Ovary (tissue), 10 donors: ENCODE measurements at places on chromosomes 3 and 15. TPM values are rescaled to one million over a fixed set of nuclear protein-coding genes. Genes with fewer than 3 reads are reported as not detected.

Gene SHC4
- polyA plus RNA-seq, result 0.38 TPM

Gene CHCHD6
- 8.5 TPM for polyA plus RNA-seq

Gene GTPBP8
- 13.0 TPM for polyA plus RNA-seq

Gene ALPK3
- polyA plus RNA-seq, result 0.62 TPM

Gene HHLA2
- 0.12 TPM for polyA plus RNA-seq

Gene ISLR2
- 0.27 TPM for polyA plus RNA-seq

Gene TBC1D21
- polyA plus RNA-seq, result not detected

Gene DAZL
- polyA plus RNA-seq, result not detected

Gene CLRN1
- not detected for polyA plus RNA-seq

Gene FAM81A
- 0.85 TPM for polyA plus RNA-seq

Gene MYZAP
- 11.3 TPM for polyA plus RNA-seq

Gene RTP4
- 4.6 TPM for polyA plus RNA-seq

Gene ADCY5
- 15.4 TPM for polyA plus RNA-seq

Gene NR2E3
- not detected for polyA plus RNA-seq

Gene ITIH4
- polyA plus RNA-seq, result 2.8 TPM

Gene HRG
- polyA plus RNA-seq, result not detected

Gene STRIT1
- not detected for polyA plus RNA-seq

Gene IGDCC3
- 0.47 TPM for polyA plus RNA-seq

Gene SYNPR
- polyA plus RNA-seq, result not detected

Gene ITGA11
- 34.5 TPM for polyA plus RNA-seq

Gene ZNF860
- 1.1 TPM for polyA plus RNA-seq

Gene SLC22A14
- 0.55 TPM for polyA plus RNA-seq
